ENCODE measurements at places on chromosomes 5 and 9. TPM values are rescaled to one million over a fixed set of nuclear protein-coding genes. Genes with fewer than 3 reads are reported as not detected.

Gene BRD9
- 41.5 TPM for total RNA-seq

Gene SCGB3A2
- total RNA-seq: not detected

Gene TMEM203
- total RNA-seq: 26.8 TPM

Gene FREM1
- 0.16 TPM for total RNA-seq

Gene PCDHGA4
- total RNA-seq: 4.7 TPM

Gene PCDHGB4
- total RNA-seq: 26.7 TPM

Gene ACTBL2
- total RNA-seq: under 0.01 TPM

Gene PALM2AKAP2
- 1.9 TPM for total RNA-seq

Gene GAS1
- total RNA-seq: 48.3 TPM

Gene INVS
- total RNA-seq: 26.4 TPM

Gene IL5
- total RNA-seq: not detected

Gene ABO
- total RNA-seq: not detected

Gene CAVIN4
- total RNA-seq: 1.6 TPM

Measured in bronchial smooth muscle cell (primary cell).